K562 (cell line): ENCODE measurements at places on chromosomes 16 and 17. TPM values are rescaled to one million over a fixed set of nuclear protein-coding genes. Genes with fewer than 3 reads are reported as not detected.

DNA sequence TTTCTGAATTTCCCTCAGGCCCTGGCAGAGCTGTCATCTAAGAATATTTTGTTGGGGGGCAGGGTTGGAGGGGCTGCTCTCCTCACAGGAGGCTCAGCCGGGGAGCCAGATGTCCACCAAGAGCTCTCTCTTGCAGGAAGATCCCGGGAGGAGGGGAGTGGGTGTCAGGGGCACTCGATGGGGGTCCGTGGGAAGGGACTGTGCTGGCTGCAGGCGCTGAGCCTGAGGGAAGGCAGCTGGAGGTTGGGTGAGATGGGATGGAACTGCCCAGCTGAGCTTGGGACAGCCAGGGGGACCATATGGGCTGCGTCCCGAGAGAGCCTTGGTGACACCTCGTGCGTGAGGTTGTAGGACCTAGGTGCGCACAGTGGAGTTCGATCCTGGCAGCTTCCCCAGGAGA, 111.2 kb upstream of the GSE1 start:
- H3K27ac ChIP-seq, result no peak overlapping the region
- DNase-seq, result no peak
- H3K4me3 ChIP-seq, result no peak overlapping the region
- H3K36me3 ChIP-seq, result peaks cover 14% of the 10 kb centered on the region; the same call in 1 of the 3 replicates

DNA sequence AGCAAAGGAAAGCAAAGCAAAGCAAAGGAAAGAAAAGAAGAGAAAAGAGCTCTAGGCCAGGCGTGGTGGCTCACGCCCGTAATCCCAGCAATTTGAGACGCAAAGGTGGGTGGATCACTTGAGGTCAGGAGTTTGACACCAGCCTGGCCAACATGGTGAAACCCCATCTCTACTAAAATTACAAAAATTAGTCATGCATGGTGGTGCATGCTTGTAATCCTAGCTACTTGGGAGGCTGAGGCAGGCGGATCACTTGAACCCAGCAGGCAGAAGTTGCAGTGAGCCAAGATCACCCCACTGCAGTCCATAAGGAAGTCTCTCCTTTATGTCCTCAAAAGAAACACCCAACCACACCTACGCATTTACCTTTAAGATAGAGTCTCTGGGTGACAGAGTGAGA, 70.1 kb downstream of the ADAMTS18 start:
- H3K27me3 ChIP-seq, result no peaks in the 10 kb centered on the region
- H3K36me3 ChIP-seq, result no peaks in the 10 kb centered on the region
- no peaks in the 10 kb centered on the region for H3K4me1 ChIP-seq
- no peak for DNase-seq
- no peak overlapping the region for H3K4me3 ChIP-seq

GRCh38 chr17:82713071-82713723, 3.3 kb upstream of the FN3KRP start:
- DNase-seq, result no peak
- H3K4me1 ChIP-seq, result peaks cover 5% of the 10 kb centered on the region; the same call in 2 of the 3 replicates
- no peak overlapping the region for H3K4me3 ChIP-seq
- H3K27me3 ChIP-seq, result no peaks in the 10 kb centered on the region
- no peaks in the 10 kb centered on the region for H3K36me3 ChIP-seq

The ENDOV gene
- 7.1 and 7.3 TPM in 2 replicates for total RNA-seq

The HNF1B gene
- 0.11 TPM in 1 of 2 replicates, not detected in the other for total RNA-seq
